NCI-H226 (cell line): ENCODE measurements at places on chromosomes 6 and 20.

- no peak for DNase-seq
These were observed 18.0 kb downstream of the PEX7 start for GRCh38 chr6:136840276-136841001.

DNA sequence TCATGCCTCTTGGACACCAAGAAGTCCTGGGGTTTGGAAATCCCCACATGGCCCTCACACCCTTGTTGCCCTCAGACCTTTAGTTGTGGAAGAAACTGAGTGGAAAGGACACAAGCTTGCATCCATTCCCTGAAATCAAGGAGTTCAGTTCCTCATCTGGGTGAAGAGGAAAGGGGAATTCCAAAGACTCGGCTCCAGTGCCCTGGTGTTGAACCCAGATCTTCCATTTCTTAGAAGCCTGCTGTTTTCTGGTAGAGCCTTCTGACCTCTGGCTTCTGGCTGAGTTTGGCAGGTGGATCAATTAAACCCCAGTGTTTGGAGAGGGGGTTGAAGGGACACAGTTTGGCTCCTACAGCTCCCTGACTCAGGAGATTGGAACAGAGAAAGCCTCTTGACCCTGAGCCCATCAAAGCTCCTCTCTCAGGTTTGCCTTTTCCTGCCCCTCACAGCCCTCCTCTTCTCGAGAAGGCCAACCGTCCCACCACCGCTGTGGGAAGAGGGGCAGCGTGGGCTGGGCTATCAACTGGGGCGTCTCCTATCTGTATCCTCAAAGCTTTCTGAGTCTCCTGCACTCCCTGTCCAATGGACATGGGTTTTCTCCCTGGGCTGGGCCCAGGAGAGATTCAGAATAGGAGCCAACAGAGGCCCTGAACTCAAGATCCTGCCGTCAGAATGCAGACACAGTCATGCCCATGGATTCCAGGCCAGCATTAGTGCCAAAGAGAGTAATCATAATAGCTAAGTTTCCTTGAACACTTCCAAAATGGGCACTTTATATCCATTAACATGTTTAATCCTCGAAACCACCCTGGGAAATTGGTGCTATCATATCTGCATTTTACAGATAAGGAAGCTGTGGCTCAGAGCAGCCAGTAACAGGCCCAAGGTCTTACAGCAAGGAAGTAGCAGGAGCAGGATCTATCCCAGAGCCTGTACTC is 146.2 kb downstream of the VEGFA start:
- DNase-seq = peak; percentile 85

DNA sequence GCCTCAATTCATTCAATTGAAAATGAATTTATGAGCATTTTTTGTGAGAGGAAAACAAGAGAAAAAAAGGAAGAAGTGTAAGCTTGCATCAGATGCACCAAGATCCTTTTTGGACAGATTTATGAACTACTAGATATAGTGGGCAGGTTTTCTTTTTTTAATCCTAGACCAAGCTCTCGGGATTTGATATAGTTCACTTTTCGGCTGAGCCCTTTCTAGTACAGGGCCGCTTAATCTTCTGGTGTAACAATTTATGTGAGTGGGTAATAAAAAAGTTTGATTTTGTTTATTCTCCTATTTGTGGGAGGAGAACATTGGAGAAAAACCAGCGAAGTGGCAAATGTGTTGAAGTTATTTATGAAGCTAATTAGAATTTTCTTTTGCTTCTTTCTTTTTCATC is 538.0 kb downstream of the UTRN start:
- DNase-seq = no peak

GRCh38 chr6:125953502-125953875 is 3.1 kb upstream of the HINT3 start:
- DNase-seq = no peak

- no peak for DNase-seq
These were observed 241.1 kb upstream of the TSHZ2 start for GRCh38 chr20:52731093-52731492.

- DNase-seq = peak; percentile 17
These were observed 5.2 kb downstream of the BTBD9 start for GRCh38 chr6:38634518-38634917.

DNA sequence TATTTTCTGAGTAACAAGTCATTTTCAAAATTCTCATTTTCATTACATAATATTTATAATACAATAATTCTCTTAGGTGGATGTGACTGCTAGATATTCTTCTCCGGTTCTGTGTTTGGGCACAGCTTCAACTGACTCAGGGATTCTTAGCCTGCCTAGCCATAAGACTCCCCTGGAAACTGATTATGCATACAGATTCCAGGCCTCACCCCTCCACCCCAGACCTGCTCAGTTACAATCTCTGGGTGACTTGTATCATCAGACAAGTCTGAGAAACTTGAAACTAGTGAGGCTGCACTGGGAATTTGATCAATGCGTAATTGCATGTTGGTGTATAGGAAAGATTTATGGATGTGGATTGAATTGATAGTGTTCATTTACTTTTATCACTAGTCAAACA is 25.4 kb downstream of the FLRT3 start:
- DNase-seq = peak; percentile 1

DNA sequence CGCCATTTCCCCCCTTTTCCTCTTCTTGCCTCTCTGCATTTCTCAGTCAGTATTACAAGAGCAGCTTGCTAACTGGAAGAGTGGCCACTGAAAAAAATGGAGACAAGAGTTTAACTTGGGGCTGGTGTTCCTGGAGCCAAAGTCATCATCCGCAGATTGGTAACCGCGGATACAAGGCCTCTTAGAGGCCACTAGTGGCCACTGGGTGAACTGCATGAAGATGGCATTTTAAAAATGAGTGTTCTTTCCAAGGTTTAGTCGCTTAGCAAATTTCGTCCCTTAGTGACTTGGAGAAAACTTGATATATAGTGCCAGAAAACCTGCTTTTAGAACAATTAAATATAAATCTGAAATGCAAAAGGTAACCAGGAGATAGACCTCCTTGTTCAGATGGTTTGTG is 4.8 kb downstream of the F13A1 start:
- DNase-seq = peak; percentile 12

DNA sequence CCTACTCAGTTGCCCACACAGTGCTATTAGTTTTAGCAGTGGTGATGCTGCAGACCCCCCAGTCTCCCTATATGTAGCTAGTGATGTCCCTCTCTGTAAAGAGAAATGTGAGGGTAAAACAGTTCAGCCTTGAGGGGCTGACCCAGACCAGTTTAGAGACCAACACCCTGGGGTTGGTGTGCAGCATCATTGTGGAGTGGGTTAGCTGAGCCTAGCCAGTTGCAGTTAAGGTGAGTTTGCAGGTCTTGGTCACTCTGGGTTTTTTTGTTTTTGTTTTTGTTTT is 401 bp upstream of the B3GALT4 start:
- no peak for DNase-seq

GRCh38 chr6:137775720-137776119 is 91.3 kb upstream of the TNFAIP3 start:
- no peak for DNase-seq

- DNase-seq = no peak
These were observed 77.7 kb downstream of the UBE3D start for GRCh38 chr6:82987951-82988350.

DNA sequence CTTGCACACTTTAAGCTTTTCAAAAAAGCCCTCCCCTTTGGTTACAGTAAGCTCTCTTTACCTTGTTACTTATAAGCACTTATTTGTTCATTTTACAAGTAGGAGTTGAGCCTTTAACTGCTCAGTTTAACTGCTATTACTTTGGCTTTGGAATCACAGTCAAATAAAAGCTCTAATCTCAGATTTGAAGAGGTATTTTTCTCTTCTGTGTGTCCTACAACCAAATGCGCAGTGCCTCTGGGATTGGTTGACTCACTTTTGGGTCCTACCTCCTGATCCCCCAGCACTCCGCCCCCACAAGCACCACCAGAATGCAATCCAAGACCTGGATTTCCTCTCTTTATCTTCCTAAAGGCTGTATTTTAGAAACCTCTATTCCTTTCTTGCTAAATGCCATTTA is 2.5 kb downstream of the NCOA7 start:
- DNase-seq = peak; percentile 41

- DNase-seq = no peak
These were observed 8.9 kb downstream of the PDE7B start for GRCh38 chr6:135860361-135860760.

- no peak for DNase-seq
These were observed 9.2 kb upstream of the CST2 start for GRCh38 chr20:23835716-23836115.

DNA sequence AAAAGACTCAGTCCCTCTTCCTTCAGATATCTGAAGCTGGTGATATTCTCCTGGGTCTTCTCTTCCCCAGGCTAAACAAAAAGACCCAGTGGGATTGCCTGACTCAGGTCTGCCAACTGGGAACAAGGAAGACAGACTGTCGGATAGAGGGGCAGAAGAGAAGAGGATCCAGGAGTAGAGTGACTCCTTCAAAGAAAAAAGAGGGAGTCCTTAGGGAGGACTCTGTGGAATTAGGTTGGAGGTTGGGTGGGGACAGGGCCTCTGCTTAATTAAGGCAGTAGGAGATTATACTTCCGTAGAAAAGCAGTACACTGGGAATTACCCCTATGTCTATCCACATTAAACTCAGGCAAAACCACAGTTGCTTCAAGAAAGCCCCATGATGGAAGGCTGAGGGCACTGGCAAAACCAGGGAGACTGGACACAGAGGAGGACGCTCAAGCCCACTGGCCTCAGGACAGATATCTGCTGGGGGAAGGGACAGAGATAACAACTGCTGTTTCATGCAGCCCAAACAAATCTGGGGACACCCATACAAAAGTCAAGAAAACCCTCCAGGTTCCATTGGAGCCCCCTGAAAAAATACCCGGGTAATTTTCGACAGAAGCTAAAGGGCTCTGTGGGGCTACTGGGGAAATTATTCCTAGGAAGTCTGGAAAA is 5.7 kb downstream of the BCL2L1 start:
- no peak for DNase-seq

DNA sequence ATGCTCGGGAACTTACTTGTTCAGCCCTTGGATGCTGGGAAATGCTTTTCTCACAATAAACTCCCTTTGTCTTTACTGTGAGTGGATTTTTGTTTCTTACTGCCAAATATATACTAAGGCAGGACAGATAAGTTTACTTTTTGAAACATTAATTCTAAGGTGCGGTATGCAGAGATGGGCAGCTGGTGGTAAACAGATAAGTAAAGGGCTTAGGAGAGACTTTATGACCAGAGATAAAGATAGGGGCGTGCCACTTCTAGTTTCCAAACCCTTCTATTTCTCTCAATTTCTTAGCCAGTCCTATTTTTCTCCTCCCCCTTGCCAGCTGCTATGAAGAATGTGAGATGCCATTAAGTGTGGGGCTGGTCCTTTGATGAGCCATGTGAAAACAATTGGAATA is 16.3 kb downstream of the SAMD3 start:
- DNase-seq = no peak

DNA sequence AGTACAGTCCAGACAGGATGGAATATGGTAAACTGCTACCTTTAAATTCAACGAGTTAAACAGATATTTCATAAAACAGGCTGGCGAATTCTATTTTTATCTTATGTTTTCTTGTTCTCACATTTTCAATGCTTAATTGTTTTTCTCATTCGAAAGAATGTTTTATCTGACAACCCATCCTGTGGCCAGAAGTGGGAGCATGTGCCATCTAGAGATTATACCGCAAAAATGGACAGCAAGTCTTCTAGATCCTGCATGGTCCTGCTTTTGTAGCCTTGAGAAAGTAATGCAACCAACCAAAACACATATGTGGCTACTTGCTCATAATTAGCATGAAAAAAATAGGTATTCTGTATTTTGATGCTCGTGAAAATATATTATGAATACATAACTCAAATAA is 30.7 kb downstream of the TUBB2B start:
- DNase-seq = no peak

- DNase-seq = no peak
These were observed 16.7 kb downstream of the SLC13A3 start for GRCh38 chr20:46634528-46634927.

DNA sequence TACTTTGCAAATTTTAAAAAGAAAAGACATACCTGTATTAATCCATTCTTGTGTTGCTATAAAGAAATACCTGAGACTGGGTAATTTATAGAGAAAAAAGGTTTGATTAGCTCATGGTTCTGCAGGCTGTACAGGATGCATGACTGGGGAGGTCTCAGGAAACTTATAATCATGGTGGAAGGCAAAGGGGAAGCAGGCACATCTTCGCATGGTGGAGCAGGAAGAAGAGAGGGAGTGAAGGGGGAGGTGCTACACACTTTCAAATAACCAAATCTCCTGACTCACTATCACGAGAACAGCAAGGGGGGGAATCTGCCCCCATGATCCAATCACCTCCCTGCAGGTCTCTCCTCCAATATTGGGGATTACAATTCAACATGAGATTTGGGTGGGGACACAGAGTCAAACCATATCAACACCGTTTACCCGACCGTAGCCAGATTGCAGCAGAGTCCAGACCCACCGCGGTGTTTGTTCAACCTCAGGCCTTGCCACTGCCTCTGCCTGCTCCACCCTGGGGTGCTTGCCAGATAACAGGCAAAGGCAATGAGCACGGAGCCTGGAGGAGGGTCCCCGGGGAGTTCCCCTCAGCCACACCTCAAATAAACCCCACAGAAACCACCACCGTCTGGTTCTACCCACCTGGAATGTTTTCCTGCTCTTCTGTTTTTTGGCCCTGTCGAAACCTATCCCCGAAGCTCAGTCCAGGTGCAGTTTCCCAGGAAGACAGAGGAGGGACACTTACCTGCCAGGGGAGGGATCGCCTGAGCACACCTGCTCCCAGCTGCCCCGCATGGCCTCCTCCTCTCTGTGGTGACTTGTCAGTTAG is 142.2 kb upstream of the AFDN start:
- no peak for DNase-seq

DNA sequence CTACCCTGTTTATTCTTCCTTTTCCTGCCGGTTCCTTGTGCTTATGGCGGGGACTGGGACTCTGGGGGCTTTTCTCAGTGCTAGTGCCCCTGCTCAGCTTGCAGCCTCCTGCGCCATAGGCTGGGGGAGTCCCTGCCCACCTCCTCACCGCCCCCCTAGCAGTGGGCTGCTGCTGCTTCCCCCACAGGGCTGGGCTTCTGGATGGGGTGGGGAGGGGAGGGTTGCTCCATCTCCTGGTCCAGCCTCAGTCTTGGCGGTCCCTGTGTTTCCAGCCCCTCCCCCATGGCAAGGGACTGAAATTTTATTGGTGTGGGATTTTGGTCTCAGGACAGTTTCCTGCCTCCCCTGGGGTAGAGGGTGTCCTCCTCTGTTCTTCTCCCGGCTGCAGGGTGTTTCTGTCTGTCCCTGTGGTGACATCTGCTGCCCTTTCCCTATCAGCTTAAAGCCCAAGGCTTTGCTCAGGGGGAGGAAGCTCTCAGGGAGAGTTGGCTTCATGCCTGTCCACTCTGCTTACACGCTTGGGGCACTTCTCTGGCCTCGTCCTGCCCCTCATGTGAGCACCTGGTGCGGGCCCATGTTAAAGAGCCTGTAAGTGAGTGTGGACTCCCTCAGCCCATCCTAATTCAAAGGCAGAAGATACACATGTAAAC is 100.6 kb downstream of the HIVEP1 start:
- DNase-seq = no peak

- no peak for DNase-seq
These were observed 69.6 kb downstream of the POPDC3 start for GRCh38 chr6:105109955-105110895.

- no peak for DNase-seq
These were observed 29.0 kb upstream of the SLC22A1 start for GRCh38 chr6:160092602-160093001.
